ENCODE measurements at places on chromosomes 3 and 15.

- DNase-seq, result no peak
Measured at GRCh38 chr15:80208758-80209734, 43.0 kb downstream of the CTXND1 start.

- peak; percentile 74 for DNase-seq
Measured at GRCh38 chr15:71335591-71335990, 220.3 kb downstream of the THSD4 start.

DNA sequence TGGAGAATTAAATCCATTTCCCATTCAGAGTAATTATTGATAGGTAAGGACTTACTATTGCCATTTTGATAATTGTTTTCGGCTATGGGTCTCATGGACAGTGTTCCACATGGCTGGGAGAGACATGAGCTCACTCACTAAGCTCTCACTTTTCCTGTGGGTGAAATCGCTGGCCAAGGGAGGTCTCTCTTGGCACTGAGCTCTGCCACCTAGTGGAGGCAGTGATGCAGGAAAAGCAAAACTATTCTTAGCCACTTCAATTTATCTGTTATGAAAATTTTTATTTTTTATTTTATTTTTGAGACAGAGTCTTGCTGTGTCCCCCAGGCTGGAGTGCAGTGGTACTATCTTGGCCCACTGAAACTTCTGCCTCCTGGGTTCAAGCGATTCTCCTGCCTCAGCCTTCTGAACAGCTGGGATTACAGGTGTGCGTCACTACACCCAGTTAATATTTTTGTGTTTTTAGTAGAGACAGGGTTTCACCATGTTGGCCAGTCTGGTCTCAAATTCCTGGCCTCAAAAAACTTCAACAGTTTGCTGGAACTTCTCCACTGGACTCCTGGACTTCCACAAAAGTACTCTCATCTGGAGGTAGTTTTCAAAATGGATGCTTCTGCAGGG lies 4.7 kb upstream of the RNF13 start:
- peak; percentile 78 for DNase-seq

- DNase-seq, result peak; percentile 96
Measured at GRCh38 chr3:49673715-49674496, at the start of gene APEH. Gene APEH, plus strand, starts transcription at chr3:49674351. Its CDS starts 51 bp downstream, at chr3:49674402.

DNA sequence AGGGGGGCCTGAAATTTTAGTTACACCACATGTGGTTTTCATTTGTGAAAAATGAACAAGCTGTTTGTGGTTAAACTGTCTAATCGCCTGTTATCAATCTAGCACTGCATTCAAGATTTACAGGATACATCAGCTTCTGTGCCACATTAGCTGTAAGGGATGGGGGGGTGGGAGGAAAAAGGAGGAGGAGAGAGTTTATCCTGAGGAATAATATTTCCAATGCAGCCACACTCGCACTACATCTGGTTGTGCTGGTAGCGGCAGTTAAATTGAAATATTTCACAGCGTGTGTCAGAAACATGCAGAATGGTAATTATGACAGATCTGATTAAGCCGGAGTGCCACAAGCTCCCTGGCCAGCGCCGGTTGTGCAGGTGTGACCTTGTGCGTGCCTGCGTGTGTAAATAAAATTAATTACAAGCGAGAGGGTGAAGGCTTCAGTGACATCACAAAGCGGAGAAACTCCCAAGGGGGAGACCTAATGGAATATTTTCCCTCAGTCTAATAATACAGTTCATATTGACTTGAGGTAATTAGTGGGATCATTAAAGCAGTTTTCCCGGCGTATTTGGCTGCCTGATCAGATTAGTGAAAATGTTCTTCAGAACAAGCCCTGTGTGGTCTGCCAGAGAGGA lies 55.5 kb downstream of the SATB1 start:
- no peak for DNase-seq

- no peak for DNase-seq
Measured at GRCh38 chr3:4708230-4708629, 215.1 kb downstream of the ITPR1 start.

DNA sequence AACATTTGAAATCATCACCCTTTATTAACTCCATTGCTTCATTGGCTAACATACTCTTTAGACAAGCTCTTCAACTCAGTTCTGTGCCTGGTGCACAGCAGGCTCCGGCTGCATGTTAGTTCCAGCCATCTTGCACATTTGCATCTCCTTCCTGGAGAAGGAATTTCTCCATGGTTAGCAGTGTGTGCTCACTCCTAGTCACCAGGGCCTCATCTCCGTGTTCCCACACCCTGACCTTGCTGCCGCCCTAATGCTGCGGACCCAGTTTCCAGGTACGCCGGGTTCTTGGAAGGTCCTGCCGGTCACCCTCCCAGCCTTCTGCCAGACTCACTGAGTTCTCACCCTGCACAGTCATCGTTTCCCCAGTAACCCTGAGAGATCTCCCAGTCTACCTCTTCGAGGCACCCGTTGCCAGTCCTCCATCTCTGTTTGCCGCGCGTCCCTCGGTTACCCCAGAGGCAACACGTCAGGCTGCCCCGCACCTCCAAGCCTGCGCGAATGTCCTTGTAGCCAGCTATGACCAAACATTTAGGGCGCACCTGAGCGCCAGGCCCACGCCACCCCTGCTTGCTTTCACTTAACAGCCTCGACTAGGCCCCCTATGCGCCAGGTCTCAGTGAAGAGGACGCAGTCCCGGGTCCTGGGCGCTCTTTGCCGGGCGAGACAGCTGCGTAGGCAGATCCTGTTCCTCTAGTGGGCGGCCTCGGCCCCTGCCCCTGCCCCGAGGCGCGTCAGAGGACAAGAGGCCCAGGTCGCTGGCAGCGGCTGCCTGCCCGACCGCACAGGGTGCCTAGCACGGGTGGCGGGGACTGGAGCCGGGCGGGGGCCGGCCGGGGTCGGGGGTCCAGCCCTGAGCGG lies 747 bp upstream of the ZNF592 start:
- DNase-seq, result peak; percentile 88

GRCh38 chr3:87359826-87360225 lies 83.4 kb upstream of the POU1F1 start:
- no peak for DNase-seq

GRCh38 chr3:195767792-195768191 lies 43.9 kb downstream of the MUC4 start:
- no peak for DNase-seq

GRCh38 chr15:49062900-49063299 lies 16.7 kb upstream of the SECISBP2L start:
- DNase-seq, result no peak

DNA sequence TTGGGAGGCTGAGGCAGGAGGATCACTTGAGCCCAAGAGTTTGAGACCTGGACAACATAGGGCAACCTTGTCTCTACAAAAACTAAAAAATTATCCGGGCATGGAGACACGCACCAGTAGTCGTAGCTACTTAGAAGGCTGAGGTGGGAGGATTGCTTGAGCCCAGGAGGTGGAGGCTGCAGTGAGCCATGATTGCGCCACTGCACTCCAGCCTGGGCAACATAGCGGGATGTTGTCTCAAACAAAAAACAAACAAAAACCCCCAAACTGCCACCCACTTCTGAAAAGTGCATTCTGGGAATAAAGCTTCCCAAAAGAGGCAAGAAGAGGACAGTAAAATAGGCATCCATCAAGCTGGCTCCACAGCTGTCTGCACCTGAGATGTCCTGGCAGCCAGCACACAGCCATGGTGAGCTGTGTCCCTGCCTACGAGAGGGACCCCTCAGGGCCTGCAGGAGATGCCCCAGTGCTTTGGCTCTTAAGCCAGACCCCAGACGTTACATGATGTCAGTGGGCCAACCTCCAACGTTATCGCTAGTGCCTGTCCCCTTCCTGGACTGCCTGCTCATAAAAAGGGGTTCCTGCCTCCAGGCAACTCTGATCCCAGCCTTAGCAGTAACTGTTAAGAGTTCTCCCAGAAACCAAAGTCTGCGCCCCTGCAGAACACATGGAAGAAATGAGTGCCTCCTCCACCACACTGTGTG lies 101.1 kb downstream of the LRIG1 start:
- DNase-seq, result no peak

- DNase-seq, result no peak
Measured at GRCh38 chr3:122498152-122498551, 16.6 kb downstream of the KPNA1 start.

- no peak for DNase-seq
Measured at GRCh38 chr15:34812369-34812768, 17.0 kb upstream of the ACTC1 start.

- DNase-seq, result no peak
Measured at GRCh38 chr15:94238539-94239118, 7.3 kb downstream of the MCTP2 start.

GRCh38 chr3:29346828-29347227 lies 66.0 kb downstream of the RBMS3 start:
- DNase-seq, result peak; percentile 89

DNA sequence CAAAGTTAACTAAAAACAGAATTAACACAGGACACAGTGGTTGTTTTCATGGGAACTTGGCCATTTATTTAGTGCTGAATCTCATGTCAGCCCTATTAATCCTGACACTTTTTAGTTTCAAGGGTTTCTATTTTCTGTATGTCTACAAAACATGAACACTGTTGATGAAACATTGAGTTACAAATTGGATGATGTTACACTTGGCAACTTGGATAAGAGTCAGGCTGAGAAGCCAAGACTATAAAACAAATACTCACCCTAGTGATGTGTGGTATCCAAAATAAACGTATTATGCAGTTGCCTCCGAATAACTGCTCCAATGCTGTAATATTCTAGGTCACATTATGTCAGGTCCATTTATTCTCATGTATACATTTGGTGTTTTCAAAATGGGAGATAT lies 349.6 kb downstream of the ZIC1 start:
- DNase-seq, result peak; percentile 89

GRCh38 chr3:29525254-29525881 lies 244.5 kb downstream of the RBMS3 start:
- DNase-seq, result peak; percentile 96

DNA sequence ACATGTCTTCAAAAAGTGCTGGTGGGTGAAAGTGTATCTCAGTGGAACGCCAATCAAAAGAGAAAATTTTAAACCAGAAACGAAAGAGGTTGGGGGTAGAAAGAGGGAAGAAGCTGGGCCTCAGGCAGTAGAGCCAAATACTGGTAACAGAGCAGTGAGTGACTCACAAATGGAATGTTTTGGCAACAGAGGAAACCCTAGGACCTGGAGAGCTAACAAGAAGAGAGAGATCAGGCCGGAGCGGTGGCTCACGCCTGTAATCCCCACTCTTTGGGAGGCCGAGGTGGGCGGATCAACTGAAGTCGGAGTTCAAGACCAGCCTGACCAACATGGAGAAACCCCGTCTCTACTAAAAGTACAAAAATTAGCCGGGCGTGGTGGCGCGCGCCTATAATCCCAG lies 450.8 kb upstream of the NAALADL2 start:
- DNase-seq, result no peak

GRCh38 chr3:126519506-126520455 lies 2.2 kb upstream of the UROC1 start:
- no peak for DNase-seq

DNA sequence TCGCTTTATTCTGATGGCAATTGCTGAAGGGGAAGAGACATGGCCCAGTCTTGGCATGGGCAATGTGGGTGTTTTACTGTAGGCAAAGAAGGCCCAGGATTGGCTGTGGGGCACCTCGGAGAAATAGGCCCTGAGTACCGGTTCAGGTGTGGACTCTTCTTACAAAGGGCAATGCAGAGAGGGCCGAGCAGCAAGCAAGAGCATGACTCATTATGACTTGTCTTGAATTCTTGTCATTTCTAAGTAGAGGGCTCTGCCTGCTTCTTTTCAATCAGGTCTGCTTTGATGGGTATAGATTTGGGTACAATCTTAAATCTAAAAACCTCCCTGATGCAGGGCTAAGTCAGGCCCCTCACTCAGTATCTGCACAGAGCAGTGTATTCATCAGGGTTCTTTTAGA lies 14.8 kb upstream of the BUB1B start:
- no peak for DNase-seq

DNA sequence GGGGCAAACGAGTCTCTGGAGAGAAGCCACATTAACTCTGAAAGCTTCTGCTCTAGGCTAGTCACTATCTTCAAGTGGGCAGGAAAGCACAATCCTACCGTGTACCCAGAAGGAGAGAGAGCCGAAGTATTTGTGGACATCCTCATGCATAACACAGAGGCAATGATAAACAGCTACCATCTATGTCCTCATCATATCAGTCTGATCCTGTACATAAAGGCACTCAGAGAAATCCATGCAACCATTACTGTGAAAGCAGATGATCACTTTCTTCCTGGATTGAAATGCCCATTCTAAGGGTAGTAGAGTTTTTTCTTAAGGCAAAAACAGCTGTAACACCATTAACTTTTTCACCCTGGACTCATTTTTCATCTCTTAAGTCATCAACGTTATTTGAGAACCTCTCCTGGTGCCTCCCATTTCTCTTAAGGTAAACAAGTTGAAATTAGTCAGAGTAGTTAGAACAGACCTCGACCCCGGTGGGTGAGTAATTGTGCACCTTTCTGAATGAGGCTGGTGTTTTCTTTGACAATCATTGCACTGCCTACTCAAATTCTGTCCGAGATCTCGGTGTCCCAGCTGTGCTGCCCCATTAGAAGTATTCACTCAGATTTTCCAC lies 327.4 kb downstream of the SHQ1 start:
- no peak for DNase-seq

- no peak for DNase-seq
Measured at GRCh38 chr3:52446042-52446441, 1.1 kb upstream of the SEMA3G start.

- no peak for DNase-seq
Measured at GRCh38 chr3:53022647-53023046, 23.2 kb downstream of the SFMBT1 start.

- no peak for DNase-seq
Measured at GRCh38 chr3:67524046-67524445, 130.4 kb downstream of the SUCLG2 start.

DNA sequence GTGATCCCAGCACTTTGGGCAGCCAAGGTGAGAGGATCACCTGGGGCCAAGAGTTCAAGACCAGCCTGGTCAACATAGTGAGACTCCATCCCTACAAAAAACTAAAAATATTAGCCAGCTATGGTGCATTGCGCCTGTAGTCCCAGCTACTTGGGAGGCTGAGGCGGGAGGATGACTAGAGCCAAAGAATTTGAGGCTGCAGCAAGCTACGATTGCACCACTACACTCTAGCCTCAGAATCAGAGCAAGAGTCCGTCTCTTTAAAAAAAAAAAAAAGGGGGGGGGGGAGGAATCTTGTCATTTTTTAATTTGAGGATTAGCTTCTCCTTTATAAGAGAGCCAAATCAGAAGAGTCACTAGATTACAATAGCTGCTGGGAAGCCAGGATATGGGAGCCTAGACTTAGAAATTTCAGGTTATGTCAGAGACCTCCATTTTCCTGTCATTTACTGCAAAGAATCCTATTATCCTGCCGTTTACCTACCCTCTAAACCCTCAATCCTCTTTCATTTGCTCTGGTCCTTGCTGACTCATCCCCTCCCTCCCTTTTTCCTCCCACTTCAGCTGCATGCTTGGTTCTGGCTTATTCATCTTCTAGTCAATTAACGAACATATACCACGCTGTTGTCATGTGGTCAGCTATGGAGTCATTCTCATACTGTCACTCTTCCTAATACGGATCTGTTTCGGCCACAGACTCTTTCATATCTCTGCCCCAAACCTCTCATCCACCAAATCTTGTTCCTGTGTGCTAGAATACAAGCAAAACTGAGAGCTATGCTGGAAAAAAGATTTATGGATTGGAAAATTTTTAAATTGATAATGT lies 83.8 kb upstream of the PPIB start:
- no peak for DNase-seq

- no peak for DNase-seq
Measured at GRCh38 chr3:70433091-70433490, 120.7 kb upstream of the MDFIC2 start.

GRCh38 chr3:185976977-185977678 lies 39.3 kb upstream of the TRA2B start:
- DNase-seq, result peak; percentile 63

Measured in muscle of leg (tissue), 16 donors.